Cerebellar nuclear complex (tissue), 1 donor: ENCODE measurements at places on chromosomes 16 and 17.

DNA sequence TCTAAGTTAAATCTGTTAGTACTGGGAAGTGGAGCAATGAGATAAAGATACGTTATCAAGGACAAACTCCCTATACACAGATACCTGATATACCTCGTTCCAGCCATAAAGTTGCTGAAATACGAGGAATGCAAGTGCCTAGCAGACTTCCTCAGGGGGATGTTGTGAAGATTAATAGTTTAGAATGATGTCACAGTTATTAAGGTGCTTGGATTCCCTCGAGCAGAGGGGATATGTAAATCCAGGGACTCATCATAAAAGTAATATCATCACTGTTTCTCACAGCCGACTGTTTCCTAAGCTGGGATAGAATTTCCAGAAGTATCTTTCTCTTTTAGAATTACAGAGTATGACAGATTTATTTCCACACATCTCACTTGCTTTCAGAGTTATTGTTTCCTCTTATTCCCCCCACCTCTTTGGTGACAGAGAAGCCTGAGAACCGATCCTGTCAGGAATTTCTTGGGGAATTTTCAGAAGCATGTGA, 28.4 kb upstream of the ZFHX3 start:
- DNase-seq = no peak

GRCh38 chr17:44557651-44558285, 484 bp downstream of the FZD2 start:
- no peak for DNase-seq

DNA sequence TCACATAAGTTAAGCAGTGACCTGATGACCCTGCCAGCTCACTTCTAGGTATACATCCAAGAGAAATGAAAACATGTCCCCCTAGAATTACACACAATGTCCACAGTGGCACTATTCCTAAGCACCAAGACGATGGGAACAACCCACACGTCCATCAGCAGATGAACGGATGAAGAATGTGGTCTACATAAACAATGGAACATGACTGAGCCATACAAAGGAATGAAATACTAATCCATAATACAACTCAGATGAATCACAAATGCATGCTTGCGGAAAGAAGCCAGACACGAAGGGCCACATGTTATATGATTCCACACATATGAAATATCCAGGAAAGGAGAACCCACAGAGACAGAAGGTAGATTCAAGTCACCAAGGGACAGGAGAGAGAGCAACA, 17.4 kb downstream of the USP22 start:
- no peak for DNase-seq

GRCh38 chr16:6977291-6977690, 355.4 kb upstream of the RBFOX1 start:
- DNase-seq = no peak

GRCh38 chr17:60391471-60392041, 377 bp downstream of the USP32 start:
- DNase-seq = no peak

GRCh38 chr17:13323990-13324389, 277.7 kb downstream of the HS3ST3A1 start:
- DNase-seq = no peak

GRCh38 chr17:70050931-70051330, 24.1 kb upstream of the KCNJ16 start:
- DNase-seq = no peak

DNA sequence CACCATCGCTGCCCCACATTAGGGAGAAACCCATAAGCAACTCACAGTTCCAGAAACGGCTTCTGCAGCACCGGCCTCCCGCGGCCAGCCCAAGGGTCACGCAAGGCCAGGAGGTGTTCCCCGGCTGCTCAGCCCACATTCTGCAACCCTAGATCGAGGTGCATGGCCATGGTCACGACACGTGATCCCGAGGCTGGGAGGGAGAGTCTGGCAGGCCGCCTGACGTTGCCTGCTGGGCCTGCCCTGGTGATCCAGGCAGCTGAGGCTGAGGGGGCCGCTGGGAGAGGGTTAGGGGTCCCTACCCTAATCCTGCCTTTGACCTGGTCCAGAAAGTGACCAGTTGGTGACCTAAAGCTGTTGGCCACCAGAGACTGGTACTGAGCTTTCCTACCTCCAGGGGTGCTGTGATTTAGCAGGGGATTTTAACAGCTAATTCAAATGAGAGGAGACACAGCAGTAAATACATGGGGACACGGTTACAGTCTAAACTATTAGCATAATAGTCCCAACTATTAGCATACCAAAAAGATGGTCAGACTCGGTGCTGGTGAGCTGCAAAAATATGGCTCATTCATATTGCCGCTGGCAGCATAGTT, 97.4 kb upstream of the CIBAR2 start:
- no peak for DNase-seq

DNA sequence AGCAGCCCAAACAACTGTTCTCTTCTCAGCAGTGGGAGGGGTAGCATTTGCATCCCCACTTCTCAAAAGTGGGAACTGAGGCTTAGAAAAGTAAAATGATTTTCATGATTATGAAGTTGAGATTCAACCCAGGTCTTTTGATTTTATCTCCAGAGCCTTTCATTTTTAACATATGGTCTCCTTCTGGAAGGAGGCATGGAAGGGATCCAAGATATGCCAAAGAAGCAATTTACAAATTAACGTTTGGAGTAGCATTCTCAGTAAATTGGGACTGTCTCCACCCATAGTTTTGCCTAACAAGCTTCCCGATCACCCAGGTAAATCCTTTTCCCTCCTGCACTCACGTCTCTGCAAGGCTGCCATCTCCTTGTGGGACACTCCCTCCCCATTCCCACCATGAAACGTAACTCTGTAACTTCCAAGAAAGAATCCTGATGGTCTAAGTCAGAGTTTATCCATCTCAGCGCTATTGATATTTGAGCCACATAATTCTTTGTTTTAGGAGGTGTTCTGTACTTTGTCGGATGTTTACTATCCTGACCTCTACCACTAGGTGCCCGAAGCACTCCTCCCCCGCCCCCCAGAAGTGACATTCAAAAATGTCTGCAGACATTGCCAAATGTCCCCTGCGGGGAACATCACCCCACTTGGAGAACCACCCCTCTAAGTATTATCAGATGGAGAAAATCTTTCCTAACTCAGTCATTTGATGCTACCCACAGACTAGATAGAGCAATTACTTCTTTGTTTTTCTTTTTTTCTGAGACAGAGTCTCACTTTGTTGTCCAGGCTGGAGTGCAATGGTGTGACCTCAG, 32.9 kb upstream of the NFAT5 start:
- DNase-seq = no peak

DNA sequence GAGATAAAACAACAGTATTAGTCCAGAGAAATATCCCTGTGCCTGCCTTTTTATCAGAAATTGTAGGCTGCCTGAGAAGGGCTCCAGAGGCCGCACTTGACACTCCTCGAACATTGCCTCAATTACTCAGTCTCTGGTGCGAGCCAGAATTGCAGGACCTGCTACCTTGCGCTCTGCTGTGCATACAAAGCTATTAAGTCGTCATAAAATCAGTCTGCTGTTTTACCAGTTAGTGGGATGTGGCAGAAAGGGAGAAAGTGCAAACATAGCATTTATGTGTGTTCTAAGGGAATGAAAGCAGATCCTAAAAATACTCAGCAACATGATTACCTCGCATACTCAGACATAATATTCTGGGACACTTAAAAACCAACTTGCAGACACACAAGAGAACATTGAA, 70.6 kb downstream of the TMC6 start:
- DNase-seq = no peak

DNA sequence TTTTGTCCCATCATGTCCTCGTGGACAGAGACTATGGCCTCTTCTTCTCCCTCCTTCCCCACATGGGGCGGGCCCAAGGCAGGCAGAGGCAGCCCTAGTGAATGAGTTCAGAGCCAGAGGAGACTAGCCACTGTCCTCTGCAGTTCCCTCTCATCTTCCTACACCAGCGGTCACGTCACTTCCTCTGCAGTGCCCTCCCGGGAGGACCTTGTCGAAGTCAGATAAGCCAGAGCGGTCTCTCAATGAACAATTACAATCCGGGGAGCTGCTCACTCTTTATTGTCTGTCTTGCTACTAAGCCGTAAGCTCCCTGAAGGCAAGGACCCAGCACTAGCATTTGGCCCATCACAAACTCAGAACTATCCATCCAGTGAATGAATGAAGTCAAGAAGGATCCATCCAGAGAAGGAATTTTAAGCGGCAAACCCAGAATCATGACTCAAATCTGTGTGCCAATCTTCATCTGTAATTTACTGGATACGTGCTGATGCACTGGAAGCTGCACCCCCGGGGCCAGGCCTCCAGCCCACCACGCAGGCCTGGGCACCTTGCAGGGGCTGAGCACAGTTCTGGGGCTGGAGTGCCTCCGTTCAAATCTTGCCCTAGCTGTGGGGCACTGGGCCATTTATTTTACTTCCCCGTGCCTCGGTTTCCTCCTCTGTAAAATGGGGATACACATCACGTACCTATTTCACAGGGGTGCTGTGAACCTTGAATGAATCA, 18.1 kb downstream of the ZNF423 start:
- no peak for DNase-seq

DNA sequence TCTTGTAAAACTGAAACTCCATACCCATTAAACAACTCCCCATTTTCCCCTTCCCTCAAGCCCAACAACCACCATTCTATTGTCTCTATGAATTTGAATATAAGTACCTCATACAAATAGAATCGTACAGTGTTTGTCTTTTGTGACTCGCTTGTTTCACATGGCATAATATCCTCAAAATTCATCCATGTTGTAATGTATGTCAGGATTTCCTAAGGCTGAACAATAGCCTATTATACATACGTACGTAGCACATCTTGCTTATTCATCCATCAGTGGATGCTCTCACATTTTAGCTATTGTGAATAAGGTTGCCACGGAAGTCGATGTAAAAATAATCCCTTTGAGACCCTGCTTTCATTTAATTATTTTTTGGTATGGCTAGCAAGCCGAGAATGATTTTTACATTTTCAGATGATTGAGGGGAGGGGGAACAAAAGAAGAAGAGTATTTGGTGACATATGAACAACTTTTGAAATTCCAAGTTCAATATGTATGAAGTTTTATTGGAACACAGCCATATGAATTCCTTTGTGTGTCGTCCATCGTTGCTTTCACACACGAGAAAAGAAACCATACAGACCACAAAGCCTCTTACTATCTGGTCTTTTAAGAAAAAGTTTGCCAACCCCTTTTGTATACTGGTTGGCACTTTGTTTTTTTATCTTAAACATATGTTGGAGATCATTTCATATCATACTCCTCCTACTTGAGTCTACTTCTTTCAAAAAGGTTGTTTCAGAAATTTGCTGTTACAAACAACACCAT, 371.2 kb downstream of the NPIPA8 start:
- no peak for DNase-seq

DNA sequence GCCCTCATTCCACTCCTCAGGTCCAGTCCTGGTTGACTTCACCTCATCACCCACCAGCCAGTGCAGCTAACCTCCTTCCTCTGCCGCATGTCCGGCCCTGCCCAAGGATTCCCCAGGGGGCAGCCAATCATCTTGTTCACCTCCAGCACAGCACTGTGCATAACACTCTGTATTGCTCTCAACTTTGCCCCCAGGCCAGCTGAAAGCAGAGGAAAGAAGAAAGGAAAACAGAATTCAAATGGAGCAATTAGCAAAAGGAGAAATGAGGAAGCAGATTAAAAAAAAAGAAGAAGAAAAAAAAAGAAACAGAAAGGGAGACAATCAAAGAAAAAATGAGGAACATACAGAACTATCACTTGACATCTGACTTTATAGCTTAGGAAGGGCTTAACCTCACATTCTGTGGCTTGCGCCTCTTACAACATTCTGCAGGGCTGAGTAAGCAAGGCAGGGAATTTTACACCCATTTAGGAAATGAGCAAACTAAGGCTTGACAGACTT, 26.1 kb downstream of the GAS7 start:
- no peak for DNase-seq

GRCh38 chr17:50093246-50093645, 1.9 kb upstream of the PDK2 start:
- DNase-seq = no peak

DNA sequence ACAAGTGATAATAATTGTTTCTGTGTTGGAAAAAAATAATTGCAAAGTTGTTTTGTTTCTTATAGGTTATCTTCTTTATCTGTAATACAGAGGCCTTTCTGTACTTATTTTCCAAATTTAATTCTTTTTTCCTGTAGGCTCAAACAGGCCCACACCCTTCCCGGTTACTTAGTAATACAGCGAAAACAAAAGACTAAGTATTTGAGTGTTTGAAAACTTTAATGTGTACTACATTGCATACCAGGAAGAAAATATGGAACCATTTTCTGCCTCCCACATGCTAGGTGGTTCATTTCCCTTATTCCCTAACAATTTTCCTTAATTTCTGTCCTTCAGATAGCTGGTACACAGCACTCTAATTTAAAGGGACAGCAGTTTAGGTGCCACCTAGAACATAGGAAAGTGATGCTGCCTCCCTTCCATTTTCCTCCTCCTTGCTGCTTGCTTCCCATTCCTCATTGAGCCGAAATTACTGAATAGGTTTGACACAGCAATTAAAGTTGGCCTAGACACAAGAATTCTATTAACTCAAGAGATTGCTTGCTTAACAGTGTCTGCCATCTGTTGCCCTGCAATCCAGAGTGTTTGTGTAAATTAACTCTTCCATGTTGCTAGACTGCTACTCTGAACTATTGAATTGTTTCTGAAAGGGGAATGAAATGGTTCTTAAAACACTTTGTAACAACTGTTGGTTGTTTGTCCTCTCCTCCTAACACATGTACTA, 24.2 kb downstream of the CYB5B start:
- no peak for DNase-seq

- DNase-seq = no peak
These were observed 21.0 kb upstream of the TNS4 start for GRCh38 chr17:40522250-40522960.

- no peak for DNase-seq
These were observed 12.5 kb downstream of the RGS11 start for GRCh38 chr16:263182-263774.

GRCh38 chr17:7004398-7005253, 7.8 kb upstream of the RNASEK start:
- DNase-seq = no peak

GRCh38 chr16:56708525-56709442, 21.1 kb upstream of the NUP93 start:
- no peak for DNase-seq

DNA sequence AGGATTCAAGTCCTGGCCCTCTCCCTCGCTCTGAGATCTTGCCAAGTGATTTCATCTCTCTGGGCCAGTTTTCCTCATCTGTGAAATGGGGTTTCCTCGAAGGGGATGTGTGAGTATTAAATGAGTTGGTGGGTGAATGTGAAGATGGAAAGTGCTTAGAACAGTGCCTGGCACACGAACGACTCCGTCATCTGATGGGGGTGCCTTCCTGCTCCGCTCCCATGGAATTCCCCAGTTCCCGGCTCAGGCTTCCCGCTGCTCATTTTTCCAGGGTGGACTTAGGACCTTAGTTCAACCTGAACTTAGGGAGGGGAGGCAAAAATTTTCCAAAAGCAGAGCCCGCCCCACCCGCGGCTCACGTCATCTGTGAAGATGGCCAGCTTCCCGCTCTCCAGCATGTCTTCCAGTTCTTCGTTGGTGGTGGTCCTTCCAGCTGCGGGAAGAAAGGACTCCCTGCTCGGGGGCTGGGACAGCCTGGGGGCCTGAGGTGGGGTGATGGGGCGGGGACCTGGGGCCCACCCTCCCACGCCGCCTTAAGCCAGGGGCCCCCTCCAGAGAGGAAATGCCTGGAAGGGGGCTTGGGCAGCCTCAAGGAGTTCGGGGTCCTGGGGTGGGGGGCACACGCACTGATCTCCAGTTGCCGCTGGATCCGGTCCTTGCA, 11.4 kb downstream of the HSD3B7 start:
- DNase-seq = no peak

- DNase-seq = no peak
These were observed 2.4 kb downstream of the JPT1 start for GRCh38 chr17:75151930-75152329.
